ENCODE measurements at places on chromosomes 7 and 10.

GRCh38 chr10:15684768-15685167 lies 35.0 kb downstream of the ITGA8 start:
- no peak for DNase-seq

GRCh38 chr7:46756996-46757395 lies 824.9 kb downstream of the TNS3 start:
- no peak for DNase-seq

- DNase-seq: no peak
Observed at GRCh38 chr7:128349466-128349825, 5.7 kb upstream of the RBM28 start.

- DNase-seq: no peak
Observed at GRCh38 chr10:58210160-58210559, 57.5 kb downstream of the IPMK start.

All from stimulated activated CD8-positive, alpha-beta memory T cell treated with anti-CD3 and anti-CD28 coated beads, Interleukin-7, amount 100 ng/mL, for 1 hour (primary cell).